Endodermal cell (in vitro differentiated cells): ENCODE measurements at places on chromosomes 3 and 15. TPM values are rescaled to one million over a fixed set of nuclear protein-coding genes. Genes with fewer than 3 reads are reported as not detected.

DNA sequence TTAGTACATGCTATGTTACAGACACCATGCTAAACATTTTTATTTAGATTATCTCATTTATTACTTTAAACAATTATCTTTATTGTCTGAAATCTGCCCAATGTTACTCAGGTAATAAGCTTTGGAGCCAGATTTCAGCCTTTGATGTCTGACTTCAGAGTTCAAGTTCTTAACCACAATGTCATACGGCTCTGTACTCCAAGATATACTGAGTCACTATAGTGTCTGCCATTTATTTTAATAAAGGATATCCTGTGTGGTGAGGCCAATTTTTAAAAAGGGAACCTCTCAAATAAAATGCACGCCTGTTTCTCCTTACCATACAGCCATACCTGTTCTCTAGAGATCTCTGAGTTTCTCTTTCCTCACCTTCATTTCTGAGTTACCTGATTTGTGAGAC lies 193.1 kb downstream of the EPHA3 start:
- DNase-seq = no peak
- H3K4me1 ChIP-seq = no peaks in the 10 kb centered on the region
- H3K27ac ChIP-seq = no peak overlapping the region
- H3K36me3 ChIP-seq = no peaks in the 10 kb centered on the region
- H3K27me3 ChIP-seq = no peaks in the 10 kb centered on the region

GRCh38 chr3:11477407-11477911 lies 166.3 kb downstream of the VGLL4 start:
- no peak overlapping the region for H3K4me3 ChIP-seq
- peak overlapping the region; percentile 1 for H3K27ac ChIP-seq
- no peak for DNase-seq
- H3K4me1 ChIP-seq = peaks cover 7% of the 10 kb centered on the region
- no peaks in the 10 kb centered on the region for H3K36me3 ChIP-seq

GRCh38 chr15:70053716-70054229 lies 43.9 kb downstream of the TLE3 start:
- peaks cover 88% of the 10 kb centered on the region for H3K36me3 ChIP-seq
- H3K4me1 ChIP-seq = no peaks in the 10 kb centered on the region
- no peak for DNase-seq
- H3K27ac ChIP-seq = no peak overlapping the region
- H3K4me3 ChIP-seq = no peak overlapping the region
- no peaks in the 10 kb centered on the region for H3K27me3 ChIP-seq

GRCh38 chr3:48555949-48556795 lies 431 bp downstream of the PFKFB4 start:
- peaks cover 9% of the 10 kb centered on the region for H3K4me1 ChIP-seq
- DNase-seq = peak; percentile 55
- no peaks in the 10 kb centered on the region for H3K27me3 ChIP-seq
- peak overlapping the region; percentile 82 for H3K4me3 ChIP-seq
- H3K27ac ChIP-seq = no peak overlapping the region
- H3K36me3 ChIP-seq = no peaks in the 10 kb centered on the region

DNA sequence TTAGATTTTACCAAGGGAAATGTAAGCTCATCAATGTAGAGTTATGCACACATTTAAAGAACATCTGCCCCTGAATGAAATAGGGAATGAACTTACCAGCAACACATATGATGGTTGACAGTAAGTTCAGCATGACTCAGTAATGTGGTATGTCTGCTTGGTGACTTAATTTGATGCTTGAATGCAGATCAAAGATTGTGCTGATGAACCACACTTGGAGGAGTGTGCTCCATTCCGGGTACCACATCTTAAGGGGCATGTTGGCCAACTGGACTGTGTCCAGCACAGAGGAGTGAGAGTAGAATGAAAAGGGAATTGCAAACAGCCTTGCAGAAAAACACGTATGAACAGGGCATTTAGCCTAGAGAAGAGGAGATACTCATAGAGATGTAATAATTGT lies 171.0 kb upstream of the RARB start:
- H3K4me3 ChIP-seq = no peak overlapping the region
- no peaks in the 10 kb centered on the region for H3K27me3 ChIP-seq
- DNase-seq = no peak
- H3K4me1 ChIP-seq = peaks cover 7% of the 10 kb centered on the region
- H3K27ac ChIP-seq = no peak overlapping the region
- H3K36me3 ChIP-seq = no peaks in the 10 kb centered on the region

GRCh38 chr3:147654827-147655226 lies 245.7 kb downstream of the ZIC1 start:
- H3K36me3 ChIP-seq = no peaks in the 10 kb centered on the region
- no peak for DNase-seq
- H3K4me3 ChIP-seq = no peak overlapping the region
- no peaks in the 10 kb centered on the region for H3K27me3 ChIP-seq
- H3K4me1 ChIP-seq = no peaks in the 10 kb centered on the region
- no peak overlapping the region for H3K27ac ChIP-seq

DNA sequence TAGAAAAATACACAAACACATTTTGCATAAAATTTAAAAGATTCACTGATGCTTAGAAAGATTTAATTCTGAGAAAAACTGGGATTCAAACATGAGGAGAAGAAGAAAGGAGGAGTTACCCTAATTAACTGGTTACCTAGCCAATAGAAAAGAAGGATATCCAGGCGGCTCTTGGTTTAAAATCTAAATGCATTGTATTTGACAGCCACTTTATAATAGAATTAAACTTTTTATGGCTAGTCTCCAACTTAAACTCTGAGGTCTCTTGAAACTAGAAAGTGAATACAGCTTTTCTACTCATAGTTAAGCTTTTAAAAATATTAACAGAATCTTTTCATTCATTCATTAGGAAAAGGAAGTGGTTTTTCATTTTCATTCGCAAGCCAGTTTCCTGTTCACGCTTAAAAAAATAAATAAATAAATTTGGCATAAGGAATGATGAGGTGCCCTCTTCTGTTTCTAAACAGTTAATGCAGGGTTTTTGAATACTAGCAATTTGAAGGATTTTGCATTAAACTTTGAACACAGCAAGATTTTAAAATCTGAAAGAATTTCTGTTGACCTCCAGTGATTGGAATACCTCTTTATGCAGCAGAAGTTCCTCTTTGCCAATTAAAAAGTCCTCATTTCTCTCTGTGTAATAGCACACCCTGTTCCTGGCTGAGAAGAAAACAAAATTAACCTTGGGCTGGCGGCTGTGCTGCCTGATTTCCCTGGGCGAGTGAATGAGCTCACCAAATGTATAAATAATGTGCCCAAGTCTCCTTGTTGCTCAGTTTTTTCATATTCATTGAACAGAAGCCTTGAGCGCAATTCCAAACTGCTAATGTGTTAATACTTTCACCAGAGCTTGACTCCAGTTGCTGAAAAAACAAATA lies 105.1 kb downstream of the ZMAT3 start:
- H3K36me3 ChIP-seq = no peaks in the 10 kb centered on the region
- DNase-seq = no peak
- H3K4me1 ChIP-seq = peaks cover 16% of the 10 kb centered on the region
- H3K27ac ChIP-seq = no peak overlapping the region
- H3K4me3 ChIP-seq = no peak overlapping the region
- peaks cover 15% of the 10 kb centered on the region for H3K27me3 ChIP-seq

GRCh38 chr3:60585918-60586317 lies 665.3 kb downstream of the FHIT start:
- H3K4me1 ChIP-seq = no peaks in the 10 kb centered on the region
- H3K4me3 ChIP-seq = no peak overlapping the region
- no peaks in the 10 kb centered on the region for H3K27me3 ChIP-seq
- no peaks in the 10 kb centered on the region for H3K36me3 ChIP-seq
- no peak for DNase-seq

DNA sequence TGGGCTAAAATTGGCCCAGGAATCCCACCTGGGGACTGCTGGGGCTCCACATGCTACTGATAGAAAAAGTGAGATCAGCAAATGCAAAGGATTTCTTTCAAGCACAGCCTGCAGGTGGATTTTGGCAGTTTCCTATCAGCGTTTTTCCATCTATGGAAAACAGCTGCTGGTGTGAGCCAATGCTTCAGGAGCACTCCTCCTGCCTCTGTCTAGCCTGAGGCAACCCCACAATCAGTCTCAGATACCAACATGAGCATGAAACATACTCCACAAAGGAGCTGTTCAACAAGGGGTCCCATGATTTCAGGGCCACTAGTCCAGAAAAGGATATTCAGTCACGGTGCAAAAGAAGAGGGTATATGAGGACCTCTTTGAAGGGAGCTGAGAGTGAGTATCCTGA lies 311.5 kb upstream of the THBS1 start:
- no peak overlapping the region for H3K4me3 ChIP-seq
- no peak for DNase-seq
- no peaks in the 10 kb centered on the region for H3K36me3 ChIP-seq
- no peaks in the 10 kb centered on the region for H3K27me3 ChIP-seq
- no peak overlapping the region for H3K27ac ChIP-seq

- no peaks in the 10 kb centered on the region for H3K4me1 ChIP-seq
- DNase-seq = no peak
- no peaks in the 10 kb centered on the region for H3K27me3 ChIP-seq
- no peak overlapping the region for H3K27ac ChIP-seq
Observed at GRCh38 chr3:172688588-172688987, 22.3 kb downstream of the NCEH1 start.

- H3K4me1 ChIP-seq = no peaks in the 10 kb centered on the region
- H3K36me3 ChIP-seq = no peaks in the 10 kb centered on the region
- H3K27ac ChIP-seq = no peak overlapping the region
- DNase-seq = no peak
- no peaks in the 10 kb centered on the region for H3K27me3 ChIP-seq
- H3K4me3 ChIP-seq = no peak overlapping the region
Observed at GRCh38 chr3:147924755-147925154, 515.6 kb downstream of the ZIC1 start.

DNA sequence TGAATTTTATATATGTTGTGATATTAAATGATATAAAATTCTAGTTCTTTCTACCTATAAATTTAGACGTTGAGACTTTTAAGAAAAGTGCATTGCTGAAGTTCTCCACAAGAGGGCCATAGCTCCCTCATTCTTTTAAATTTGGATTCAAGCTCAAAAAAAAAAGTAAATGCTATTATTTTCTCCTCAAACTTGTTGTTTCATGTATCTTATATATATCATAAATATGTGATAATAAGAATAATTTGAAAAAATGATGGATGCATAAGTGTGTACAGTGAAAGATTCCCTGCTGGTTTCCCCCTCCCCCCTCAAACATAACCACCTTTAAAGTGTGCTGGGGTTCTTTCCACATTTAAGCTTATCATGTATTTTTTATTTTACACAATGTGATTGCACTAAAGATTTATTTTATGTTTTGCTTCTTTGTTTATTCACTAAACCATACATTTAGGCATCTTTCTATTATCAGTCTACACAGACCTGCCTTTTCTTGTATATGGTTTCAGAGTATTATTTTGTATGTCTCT lies 769.4 kb upstream of the GOLIM4 start:
- DNase-seq = no peak
- H3K4me1 ChIP-seq = no peaks in the 10 kb centered on the region

GRCh38 chr3:198093112-198093679 lies 133.2 kb downstream of the LMLN start:
- H3K4me1 ChIP-seq = no peaks in the 10 kb centered on the region
- H3K27me3 ChIP-seq = peaks cover 33% of the 10 kb centered on the region
- H3K27ac ChIP-seq = no peak overlapping the region
- H3K4me3 ChIP-seq = no peak overlapping the region

- no peaks in the 10 kb centered on the region for H3K27me3 ChIP-seq
- H3K27ac ChIP-seq = no peak overlapping the region
- no peak overlapping the region for H3K4me3 ChIP-seq
- H3K4me1 ChIP-seq = no peaks in the 10 kb centered on the region
- H3K36me3 ChIP-seq = peaks cover 91% of the 10 kb centered on the region
- DNase-seq = no peak
Observed at GRCh38 chr3:143031327-143031726, 30.0 kb downstream of the U2SURP start.

- peaks cover 4% of the 10 kb centered on the region for H3K27me3 ChIP-seq
- H3K27ac ChIP-seq = no peak overlapping the region
- DNase-seq = no peak
- H3K4me3 ChIP-seq = no peak overlapping the region
Observed at GRCh38 chr3:194056731-194057415, 79.1 kb upstream of the HES1 start.

DNA sequence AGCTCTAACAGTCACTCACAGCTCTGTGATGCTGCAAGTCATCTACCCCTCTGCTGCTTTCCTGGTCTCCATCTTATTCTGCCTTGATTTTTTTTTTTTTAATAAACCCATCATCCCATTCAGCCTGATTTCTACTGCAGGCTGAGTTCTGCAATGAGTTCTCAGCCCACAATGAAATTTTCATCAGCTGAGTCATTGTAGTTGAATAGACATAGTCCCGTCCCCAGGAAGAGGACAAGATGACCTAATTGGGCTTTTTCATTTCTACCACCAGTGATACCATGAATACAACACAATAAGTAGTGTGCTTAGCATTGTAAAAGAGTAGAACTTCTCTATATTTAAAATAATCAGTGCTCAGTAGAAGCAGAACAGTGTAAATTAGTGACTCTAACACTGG lies 59.3 kb downstream of the C3orf85 start:
- H3K36me3 ChIP-seq = no peaks in the 10 kb centered on the region
- H3K27me3 ChIP-seq = no peaks in the 10 kb centered on the region
- no peak overlapping the region for H3K27ac ChIP-seq
- H3K4me1 ChIP-seq = no peaks in the 10 kb centered on the region

DNA sequence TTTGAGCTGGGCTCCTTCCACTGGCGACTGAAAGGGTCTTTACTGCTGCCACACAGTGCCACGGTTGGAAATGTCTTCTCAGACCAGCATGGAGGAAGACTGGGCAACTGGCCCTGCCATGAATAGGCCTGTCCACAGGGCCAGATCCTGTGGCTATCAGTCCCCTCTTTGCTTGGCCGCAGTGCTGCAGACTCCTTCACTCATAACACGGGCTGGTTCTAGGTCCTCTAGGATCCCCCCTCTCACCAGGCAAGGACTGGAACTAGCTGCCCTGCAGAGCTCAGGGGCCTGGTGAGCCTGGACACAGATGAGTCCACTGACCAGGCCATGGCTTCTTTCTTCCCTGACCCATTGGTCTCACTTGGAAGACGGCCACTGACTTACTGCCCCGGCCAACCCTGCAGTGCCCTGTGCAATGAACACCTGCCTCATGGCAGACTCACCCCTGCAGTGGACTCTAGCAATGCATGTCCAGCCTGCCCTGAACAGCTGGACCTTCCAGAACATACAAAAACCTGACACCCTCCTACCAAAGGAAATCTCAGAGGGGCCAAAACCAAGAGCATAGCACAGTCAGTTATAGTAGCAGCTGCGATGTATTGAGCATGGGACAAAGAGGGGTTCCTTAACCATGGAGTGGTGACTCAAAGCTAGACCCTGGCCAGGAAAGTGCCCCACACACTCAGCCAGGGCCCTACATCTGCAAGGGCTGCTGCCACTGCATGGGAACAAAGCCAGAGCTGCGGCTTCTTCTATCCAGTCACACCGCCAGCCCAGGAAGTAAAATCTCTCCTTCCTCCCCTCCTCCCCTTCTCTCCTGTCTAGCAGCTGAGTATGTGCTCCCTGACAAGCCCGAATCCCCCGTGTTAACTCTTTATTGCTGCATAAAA lies 72.1 kb upstream of the ITGA11 start:
- H3K4me3 ChIP-seq = no peak overlapping the region
- H3K36me3 ChIP-seq = no peaks in the 10 kb centered on the region

- H3K4me1 ChIP-seq = no peaks in the 10 kb centered on the region
- no peak overlapping the region for H3K4me3 ChIP-seq
- no peak overlapping the region for H3K27ac ChIP-seq
- peak; percentile 38 for DNase-seq
Observed at GRCh38 chr3:126126811-126127431, 43.0 kb upstream of the SLC41A3 start.

The HTR3C gene
- total RNA-seq = not detected in 3 replicates

The SCAANT1 gene
- total RNA-seq = not detected in 2 replicates

The CACNA1D gene
- total RNA-seq = 2.2 to 3.8 TPM (median 3.7 TPM) in 3 replicates

The CAND2 gene
- 5.7 and 7.8 TPM in 2 replicates for total RNA-seq

The TNFAIP8L3 gene
- total RNA-seq = not detected in 3 replicates

The NR1I2 gene
- 0.12 to 0.32 TPM (median 0.20 TPM) in 3 replicates for total RNA-seq

The NOX5 gene
- not detected in 2 replicates for total RNA-seq

The SLC12A1 gene
- total RNA-seq = not detected in 3 replicates

The A4GNT gene
- not detected in 3 replicates for total RNA-seq

The SLC28A2 gene
- 3.8 and 4.0 TPM in 2 replicates for total RNA-seq
